SK-MEL-5 (cell line): ENCODE measurements at places on chromosomes 7 and 10. TPM values are rescaled to one million over a fixed set of nuclear protein-coding genes. Genes with fewer than 3 reads are reported as not detected.

MYH16 gene
- not detected in 2 replicates for total RNA-seq

BEND7 gene
- 4.1 and 5.2 TPM in 2 replicates for total RNA-seq

THSD7A gene
- total RNA-seq = 0.45 and 0.67 TPM in 2 replicates

IPMK gene
- total RNA-seq = 4.4 and 5.1 TPM in 2 replicates

DNA sequence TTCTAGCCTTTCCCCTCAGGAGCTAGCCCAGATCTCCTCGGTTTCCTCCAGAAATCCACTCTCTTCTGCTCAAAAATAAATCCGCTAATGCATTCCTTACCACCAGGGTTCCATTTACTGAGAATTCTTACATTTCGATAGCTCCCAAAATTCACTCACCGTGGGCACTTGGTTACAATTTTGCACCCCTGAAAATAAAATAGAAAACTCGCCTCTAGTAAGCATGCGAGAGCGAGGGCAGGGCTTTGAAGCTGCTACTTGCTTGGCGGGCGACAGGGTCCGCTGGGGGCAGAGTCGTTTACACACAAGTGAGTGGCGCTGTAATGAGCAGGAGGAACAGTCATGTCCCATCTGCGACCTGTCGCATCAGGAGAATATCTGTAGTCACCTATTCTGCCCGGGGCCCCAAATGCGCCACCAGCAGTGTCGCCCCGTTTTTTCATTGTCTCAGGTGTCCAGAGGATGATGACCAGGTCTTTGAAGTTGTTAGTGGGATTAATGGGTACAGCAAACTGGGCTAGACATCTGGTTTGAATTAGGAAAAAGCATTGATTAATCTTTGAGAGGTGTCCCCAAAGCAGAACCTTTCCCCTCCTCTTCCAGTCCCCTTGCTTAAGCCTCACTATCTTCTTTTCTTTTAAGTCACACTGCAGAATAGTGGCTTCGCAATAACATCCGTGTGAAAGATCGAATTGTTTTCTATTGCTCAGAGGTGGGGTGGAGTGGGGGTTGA, 1.2 kb upstream of the MEOX2 start:
- DNase-seq = no peak
